NCI-H774 (cell line): ENCODE measurements at places on chromosomes 2 and 18.
A peak's percentile ranks its signal among the peaks of the same experiment; 100 is the strongest.

DNA sequence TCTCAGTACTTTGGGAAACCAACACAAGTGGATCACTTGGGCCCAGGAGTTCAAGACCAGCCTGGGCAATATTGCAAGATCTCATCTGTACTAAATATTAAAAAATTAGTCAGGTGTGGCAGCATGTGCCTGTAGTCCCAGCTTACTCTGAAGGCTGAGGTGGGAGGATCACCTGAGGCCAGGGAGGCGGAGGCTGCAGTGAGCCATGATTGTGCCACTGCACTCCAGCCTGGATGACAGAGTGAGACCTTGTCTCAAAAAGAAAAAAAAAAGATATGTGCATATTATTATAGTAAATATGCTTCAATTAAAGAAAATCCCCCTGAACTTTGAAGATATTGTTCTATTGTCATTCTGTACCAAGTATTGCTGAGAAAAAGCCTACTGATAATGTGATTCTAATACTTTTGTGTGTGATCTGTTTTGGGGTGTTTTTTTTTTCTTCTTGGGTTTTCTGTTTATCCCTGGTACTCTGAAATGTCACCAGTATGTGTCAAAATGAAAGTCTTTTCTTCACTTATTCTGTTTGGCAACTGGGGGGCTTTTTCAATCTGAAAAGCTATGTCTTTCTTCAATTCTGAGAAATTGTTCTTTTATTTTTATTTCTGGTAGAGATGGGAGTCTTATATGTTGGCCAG, 13.2 kb downstream of the NEURL3 start:
- no peak for DNase-seq

- DNase-seq = no peak
These were observed 176.9 kb downstream of the BCL2 start for GRCh38 chr18:63142594-63143225.

- DNase-seq = no peak
These were observed 30.7 kb upstream of the KLHL14 start for GRCh38 chr18:32803568-32803967.

DNA sequence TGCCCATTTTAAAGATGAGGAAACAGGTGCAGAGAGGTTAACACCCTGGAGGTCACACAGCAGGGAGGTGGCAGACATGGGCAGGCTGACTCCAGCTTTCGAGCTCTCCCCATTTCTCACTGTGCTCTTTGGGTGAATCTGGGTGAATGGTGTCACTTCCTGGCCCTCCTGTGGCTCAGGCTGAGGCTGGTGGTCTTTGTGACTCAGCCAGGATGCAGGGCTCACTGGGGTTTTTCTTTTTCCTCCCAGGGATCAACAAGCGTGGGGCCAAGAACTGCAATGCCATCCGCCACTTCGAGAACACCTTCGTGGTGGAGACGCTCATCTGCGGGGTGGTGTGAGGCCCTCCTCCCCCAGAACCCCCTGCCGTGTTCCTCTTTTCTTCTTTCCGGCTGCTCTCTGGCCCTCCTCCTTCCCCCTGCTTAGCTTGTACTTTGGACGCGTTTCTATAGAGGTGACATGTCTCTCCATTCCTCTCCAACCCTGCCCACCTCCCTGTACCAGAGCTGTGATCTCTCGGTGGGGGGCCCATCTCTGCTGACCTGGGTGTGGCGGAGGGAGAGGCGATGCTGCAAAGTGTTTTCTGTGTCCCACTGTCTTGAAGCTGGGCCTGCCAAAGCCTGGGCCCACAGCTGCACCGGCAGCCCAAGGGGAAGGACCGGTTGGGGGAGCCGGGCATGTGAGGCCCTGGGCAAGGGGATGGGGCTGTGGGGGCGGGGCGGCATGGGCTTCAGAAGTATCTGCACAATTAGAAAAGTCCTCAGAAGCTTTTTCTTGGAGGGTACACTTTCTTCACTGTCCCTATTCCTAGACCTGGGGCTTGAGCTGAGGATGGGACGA, 13.2 kb downstream of the ITM2C start:
- no peak for DNase-seq

- DNase-seq = peak; percentile 45
These were observed 76.0 kb upstream of the ST8SIA5 start for GRCh38 chr18:46832849-46833248.

GRCh38 chr2:172408143-172408766, 19.1 kb upstream of the ITGA6 start:
- DNase-seq = peak; percentile 37

- DNase-seq = no peak
These were observed 120.8 kb upstream of the ODC1 start for GRCh38 chr2:10568736-10569432.

- DNase-seq = no peak
These were observed 8.9 kb downstream of the METTL5 start for GRCh38 chr2:169815849-169816248.

GRCh38 chr2:212156088-212156487, 382.5 kb downstream of the ERBB4 start:
- no peak for DNase-seq

GRCh38 chr18:34647251-34647650, 62.8 kb upstream of the DTNA start:
- no peak for DNase-seq

DNA sequence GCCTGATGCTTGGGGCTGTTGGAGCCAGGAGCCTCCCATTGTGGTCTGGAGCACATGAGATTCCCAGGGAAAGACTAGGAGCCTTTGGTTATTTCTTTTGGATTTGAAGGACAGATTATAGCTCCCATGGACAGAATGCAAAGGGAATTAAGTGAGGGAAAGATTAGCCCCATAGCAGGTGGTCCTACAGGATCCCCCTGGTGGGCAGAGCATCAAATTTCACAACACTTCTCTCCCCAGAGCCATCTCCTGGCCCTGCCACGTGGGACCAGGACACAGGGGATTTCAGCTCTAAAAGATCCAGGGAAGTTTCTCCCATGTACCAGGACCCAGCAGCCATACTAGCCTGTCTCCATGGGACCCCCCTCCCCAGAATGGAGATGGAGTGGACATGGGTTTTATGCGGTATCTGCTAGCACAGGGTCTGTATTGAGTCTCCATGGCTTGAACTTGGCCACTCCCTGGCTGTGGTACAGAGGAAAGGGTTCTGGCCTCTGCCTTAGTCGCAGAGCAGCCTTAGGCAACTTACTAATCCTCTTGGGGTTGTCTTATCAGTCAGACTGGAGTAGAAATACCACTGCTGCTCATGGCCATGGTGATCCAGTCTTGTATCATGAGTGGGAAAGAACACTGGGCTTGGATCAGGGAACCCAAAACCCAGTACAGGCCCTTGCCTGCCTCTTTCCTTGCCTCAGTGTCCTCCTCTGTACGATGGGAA, 6.8 kb upstream of the PLB1 start:
- no peak for DNase-seq

DNA sequence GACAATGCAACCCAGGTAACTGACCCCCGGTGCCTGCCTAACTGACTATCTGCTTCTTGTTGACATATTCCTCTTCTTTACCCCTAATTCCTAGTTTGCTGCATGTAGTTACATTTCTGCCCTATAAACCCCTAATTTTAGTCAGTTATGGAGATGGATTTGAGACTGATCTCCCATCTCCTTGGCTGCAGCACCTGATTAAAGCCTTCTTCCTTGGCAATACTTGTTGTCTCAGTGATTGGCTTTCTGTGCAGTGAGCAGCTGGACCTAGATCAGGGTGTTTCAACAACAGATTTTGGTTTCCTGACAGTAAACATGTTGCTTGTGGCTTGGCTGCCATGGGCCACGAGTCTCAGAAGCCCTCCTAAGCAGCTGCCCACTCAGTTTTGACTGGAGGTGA, 105.4 kb downstream of the SP100 start:
- no peak for DNase-seq

DNA sequence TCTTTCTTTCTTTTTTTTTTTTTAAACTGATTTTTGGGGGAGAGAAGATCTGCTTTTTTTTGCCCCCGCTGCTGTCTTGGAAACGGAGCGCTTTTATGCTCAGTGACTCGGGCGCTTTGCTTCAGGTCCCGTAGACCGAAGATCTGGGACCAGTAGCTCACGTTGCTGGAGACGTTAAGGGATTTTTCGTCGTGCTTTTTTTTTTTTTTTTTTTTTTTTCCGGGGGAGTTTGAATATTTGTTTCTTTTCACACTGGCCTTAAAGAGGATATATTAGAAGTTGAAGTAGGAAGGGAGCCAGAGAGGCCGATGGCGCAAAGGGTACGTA, 587 bp downstream of the MEIS1 start:
- DNase-seq = no peak

GRCh38 chr2:134195341-134195740, 58.5 kb upstream of the MGAT5 start:
- no peak for DNase-seq

GRCh38 chr18:73961804-73962203, 185.8 kb downstream of the FBXO15 start:
- DNase-seq = no peak

DNA sequence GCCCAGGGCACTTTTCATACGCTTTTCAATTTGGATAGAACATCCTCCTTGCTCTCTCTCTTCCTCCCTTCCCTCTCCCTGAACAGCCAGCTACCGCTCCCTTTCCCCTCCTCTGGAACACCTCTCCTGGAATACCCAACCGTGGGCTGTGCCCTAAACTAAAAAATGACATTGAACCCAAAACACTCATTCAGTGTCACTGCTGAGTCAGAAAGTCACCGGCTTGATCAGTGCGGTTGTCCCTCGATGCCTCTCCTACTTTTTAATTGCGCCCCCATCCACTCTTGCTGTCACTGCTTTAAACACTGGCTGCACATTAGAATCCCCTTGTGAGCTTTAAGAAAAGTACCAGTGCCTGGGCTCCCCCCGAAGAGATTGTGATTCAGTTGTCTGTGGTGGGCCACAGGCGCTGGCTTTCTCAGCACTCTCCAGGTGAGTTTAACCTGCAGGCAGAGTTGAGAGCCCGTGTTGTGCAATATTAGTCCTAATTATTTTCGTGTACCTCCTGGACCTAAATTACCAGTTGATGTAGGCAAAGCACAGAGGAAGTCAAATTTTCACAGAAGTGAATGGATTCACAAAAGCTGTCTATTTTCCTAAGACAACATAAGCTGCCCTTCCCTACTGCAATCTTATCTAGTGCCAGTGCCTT, 302.0 kb downstream of the PRKCE start:
- DNase-seq = no peak

- DNase-seq = no peak
These were observed 430.0 kb downstream of the ZNF516 start for GRCh38 chr18:76064998-76065397.

GRCh38 chr2:39479696-39480095, 42.6 kb upstream of the MAP4K3 start:
- no peak for DNase-seq

- DNase-seq = peak; percentile 23
These were observed 173.6 kb downstream of the SMAD7 start for GRCh38 chr18:48777026-48777743.
